ENCODE measurements at places on chromosomes 16 and 17.

GRCh38 chr16:73172973-73173709, 125.2 kb upstream of the ZFHX3 start:
- DNase-seq: peak; percentile 67

DNA sequence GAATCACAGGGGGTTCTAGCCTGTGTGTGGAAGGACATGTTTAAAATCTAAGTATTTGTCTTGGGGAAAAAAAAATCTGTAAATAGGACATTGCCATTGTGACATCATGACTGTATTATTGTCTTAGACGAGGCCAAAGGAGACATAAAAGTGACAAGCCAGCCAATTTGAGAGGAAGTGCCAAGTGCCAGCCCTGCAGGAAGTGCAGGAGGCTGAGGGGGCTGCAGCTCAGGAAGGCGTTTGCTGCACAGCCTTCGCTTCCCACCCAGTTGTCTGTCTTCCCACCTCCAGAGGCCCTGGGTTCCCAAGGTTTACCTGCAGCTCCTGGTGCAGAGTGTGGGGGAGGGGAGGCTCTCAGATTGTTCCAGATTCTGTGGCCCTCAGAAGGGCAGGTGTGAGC, 1.3 kb downstream of the ADCY7 start:
- DNase-seq: no peak

GRCh38 chr17:10031606-10032005, 126.5 kb upstream of the RCVRN start:
- no peak for DNase-seq

DNA sequence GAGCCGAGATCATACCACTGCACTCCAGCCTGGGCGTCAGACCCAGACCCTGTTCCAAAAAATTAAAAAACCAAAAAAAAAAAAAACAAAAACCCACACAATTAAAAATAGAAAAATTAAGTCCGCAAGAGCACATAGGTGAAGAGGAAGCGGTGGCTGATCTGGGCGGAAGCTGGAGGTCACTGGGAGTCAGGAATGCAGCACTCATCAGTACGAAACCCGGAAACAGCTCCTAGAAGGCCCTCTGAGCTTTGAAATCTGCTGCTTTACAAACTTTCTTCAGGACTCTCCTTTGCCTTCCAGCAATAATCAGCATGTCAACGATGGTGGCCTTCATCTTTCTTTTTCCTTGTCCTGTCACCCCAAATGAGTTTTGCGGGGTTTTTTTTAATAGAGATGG, 29.5 kb downstream of the TRAP1 start:
- no peak for DNase-seq

DNA sequence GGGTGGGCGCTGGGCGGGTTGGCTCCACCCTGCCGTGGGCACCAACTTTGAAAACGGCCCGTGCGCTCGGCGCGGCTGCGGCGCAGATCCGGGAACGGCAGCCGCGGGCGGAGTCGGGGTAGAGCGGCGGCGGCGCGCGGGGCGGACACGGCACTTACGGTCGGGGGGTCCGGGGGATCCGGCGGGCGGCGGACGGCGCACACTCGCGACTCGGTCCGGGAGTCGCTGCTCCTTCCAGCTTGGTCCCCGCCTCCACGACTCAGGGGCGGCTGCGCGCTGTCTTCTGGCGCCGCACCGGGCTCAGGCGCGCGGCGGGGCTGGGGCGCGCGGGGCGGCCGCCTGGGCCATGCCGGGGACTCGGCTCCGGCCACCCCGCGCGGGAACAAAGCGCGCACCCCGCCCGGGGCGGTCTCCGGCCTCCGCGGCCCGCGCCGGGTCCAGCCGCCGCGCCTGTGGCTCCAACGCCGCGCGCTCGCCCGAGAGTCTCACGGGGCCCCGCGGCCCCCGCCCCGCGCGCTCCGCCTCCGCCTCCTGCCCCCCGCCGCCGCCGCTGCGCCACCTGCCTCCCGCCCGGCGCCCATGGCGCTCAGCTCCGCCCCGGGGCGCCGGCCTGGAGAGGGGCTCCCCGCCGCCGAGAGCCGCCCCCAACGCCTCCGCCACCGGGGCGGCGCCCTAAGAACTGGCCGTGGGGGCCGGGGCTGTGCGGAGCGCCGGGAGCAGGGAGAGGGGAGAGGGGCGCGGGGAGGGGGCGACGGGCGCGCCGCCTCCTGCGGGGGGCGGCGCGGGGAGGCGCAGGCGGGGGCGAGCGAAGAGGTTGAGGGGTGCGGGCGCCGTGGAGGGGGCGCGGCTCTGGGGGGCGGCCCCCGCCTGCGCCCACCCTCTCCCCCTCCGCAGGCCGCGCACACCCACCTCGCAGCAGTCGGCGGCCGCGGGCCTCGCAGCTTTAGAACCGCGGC, 35.9 kb downstream of the CBFA2T3 start:
- peak; percentile 72 for DNase-seq

DNA sequence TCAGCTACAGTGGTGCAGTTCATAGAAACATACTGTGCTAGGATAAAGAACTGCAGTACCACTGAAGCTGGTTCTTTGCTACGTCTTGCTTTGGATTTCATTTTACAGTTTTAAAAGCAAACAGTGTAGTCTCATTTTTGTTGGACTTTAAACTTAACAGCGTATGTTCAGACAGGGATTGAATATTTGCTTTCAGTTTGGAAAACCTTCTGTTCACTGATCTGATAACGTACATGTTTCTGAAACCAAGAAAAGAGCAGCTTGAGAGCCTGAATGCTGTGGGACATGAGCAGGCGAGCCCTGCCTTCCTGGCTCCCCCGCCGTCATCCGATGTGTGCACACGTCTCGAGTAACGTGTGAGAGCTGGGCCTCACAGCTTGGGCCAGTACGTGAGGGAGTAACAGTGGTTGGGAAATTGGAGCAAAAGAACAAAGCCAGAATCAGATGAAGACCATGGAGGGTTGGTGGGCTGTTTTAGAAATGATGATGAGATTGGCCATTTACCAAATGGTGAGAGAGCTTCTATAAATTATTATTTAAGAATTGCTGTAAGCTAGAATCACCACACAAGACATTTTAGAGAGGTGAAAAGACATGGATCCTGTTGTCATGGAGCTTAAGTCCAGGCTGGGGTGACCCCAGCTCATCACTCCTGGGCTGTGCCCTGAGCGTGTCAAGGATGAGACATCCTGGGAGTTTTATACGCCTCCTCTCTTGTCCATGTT, 20.8 kb upstream of the CLEC18C start:
- no peak for DNase-seq

DNA sequence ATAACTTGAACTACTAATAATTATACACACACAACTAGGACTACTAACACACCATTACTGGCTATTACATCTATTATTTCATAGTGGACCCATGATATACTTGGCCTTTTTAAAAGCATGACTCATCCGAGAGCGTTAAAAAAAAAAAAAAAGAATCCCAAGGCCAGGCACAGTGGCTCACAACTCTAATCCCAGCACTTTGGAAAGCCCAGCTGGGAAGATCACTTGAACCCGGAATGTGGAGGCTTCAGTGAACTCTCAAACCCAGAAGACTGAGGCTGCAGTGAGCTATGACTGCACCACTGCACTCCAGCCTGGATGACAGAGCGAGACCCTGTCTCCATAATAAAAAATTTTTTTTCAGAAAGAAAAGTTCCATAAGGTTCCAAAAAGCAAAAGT, 3.1 kb downstream of the GLG1 start:
- DNase-seq: no peak

DNA sequence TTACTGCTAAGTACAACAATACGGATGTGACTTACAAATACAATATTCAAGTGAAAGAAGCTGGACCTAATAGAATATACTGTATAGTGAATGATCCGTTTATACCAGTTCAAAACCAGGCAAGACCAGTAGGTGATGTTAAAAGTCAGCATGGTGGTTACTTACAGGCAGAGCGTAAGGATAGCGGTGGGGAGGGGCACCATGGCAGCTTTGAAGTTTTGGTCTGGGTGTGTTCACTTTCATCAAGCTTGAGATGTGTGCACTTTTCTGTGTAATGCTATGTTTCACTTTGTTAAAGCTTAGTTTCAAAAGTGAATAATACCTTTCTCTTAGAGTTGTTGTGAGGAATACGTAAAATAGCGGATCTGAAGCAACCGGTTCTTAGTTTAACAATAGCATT, 16.5 kb upstream of the SLC35G3 start:
- DNase-seq: no peak

GRCh38 chr17:1498869-1499268, 6.4 kb upstream of the MYO1C start:
- no peak for DNase-seq

DNA sequence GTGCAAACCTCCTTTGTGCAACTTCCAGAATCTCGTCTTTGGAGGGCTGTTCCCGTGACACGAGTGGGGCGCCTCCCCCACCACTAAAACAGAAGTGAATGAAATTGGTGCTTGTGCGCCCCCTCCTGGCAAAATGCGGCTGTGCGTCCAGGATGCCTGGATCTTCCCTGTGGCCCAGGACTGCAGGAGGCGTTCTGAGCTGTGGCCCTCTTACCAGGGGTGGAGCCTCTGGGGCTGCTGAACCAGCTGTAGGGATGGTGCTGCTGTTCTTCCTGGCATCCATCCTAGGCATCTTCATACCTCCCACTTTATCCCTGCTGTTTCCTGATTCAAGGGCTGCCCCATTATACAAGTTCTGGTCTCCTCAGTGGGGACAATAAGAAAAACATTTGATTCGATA, 18.5 kb upstream of the NAGLU start:
- DNase-seq: peak; percentile 84

GRCh38 chr17:33038740-33039139, 47.1 kb downstream of the SPACA3 start:
- peak; percentile 14 for DNase-seq

- peak; percentile 14 for DNase-seq
Measured at GRCh38 chr16:14562691-14563491, 67.2 kb downstream of the PARN start.

GRCh38 chr17:6303664-6304063, 131.3 kb downstream of the AIPL1 start:
- peak; percentile 63 for DNase-seq

DNA sequence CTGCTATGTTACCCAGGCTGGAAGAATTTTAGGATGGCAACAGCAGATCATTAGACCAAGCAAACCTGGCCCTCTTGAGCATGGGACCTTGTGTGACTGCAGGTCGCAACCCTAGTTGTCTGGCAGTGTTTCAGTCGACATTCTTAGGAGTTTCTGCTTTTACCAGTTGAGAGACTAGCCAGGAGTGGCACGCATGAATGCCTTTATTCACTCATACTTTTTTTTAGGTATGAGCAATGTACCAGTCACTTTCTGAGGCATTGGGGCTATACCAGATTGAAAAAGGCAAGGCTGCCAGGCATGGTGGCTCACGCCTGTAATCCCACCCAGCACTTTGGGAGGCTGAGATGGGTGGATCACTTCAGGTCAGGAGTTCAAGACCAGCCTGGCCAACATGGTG, 28.2 kb upstream of the HAS3 start:
- no peak for DNase-seq

DNA sequence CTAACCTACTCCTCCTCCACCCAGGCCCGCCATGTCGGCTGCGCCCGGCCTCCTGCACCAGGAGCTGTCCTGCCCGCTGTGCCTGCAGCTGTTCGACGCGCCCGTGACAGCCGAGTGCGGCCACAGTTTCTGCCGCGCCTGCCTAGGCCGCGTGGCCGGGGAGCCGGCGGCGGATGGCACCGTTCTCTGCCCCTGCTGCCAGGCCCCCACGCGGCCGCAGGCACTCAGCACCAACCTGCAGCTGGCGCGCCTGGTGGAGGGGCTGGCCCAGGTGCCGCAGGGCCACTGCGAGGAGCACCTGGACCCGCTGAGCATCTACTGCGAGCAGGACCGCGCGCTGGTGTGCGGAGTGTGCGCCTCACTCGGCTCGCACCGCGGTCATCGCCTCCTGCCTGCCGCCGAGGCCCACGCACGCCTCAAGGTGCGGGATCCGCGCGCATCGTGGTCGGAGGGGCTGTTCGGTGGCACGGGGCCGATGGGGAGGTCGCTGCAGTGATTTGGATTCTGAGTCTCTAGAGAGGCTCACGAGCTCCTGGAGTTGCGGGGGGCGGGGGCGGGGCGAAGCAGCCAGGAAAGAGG, 878 bp downstream of the TRIM72 start:
- DNase-seq: peak; percentile 33

- DNase-seq: no peak
Measured at GRCh38 chr17:50816271-50816670, 19.1 kb upstream of the WFIKKN2 start.

GRCh38 chr17:63693411-63694113, 6.4 kb downstream of the LIMD2 start:
- DNase-seq: no peak

GRCh38 chr17:81986606-81987005, 9.2 kb downstream of the ASPSCR1 start:
- DNase-seq: no peak

- DNase-seq: peak; percentile 59
Measured at GRCh38 chr17:28889996-28890395, 7.5 kb downstream of the FLOT2 start.

DNA sequence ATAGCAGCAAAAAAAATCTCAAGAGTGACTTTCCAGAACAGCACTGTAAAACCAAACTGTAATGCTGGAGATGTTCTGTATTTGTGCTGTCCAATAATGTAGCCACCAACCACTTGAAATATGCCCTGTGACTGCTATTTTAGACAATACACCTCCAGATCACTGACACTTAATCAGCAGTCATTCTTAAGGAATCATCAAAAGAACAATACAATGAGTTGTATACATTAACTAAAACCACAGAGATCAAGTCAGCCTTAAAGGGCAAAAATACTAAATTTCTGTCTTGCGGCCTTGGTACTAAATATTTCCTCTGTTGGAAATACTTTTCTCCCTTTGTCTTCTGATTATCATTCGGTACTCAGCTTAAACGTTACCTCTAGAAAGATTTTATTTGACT, 33.6 kb upstream of the ANKFY1 start:
- no peak for DNase-seq

GRCh38 chr17:30346221-30346795, 12.5 kb upstream of the TMIGD1 start:
- no peak for DNase-seq

- DNase-seq: no peak
Measured at GRCh38 chr17:66364990-66365490, 62.6 kb downstream of the PRKCA start.

- DNase-seq: no peak
Measured at GRCh38 chr17:15081008-15081407, 184.1 kb downstream of the PMP22 start.

DNA sequence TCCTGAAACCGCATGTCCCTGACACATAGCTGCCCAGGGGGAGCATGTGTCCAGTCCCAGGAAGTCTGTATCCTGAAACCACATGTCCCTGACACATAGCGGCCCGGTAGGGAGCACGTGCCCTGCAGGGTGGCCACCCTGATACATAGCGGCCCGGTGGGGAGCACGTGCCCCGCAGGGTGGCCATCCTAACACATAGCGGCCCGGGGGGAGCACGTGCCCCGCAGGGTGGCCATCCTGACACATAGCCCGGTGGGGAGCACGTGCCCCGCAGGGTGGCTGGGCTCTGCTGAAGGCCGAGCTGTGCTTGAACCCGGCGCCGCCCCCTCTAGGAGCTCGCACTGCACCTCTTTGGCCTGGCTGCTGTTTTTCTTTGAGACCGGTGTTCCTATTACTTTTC, 18.7 kb upstream of the RPL13 start:
- no peak for DNase-seq

Measured in muscle of leg (tissue), 16 donors.